ENCODE measurements at places on chromosomes 13 and 19.
A peak's percentile ranks its signal among the peaks of the same experiment; 100 is the strongest.

DNA sequence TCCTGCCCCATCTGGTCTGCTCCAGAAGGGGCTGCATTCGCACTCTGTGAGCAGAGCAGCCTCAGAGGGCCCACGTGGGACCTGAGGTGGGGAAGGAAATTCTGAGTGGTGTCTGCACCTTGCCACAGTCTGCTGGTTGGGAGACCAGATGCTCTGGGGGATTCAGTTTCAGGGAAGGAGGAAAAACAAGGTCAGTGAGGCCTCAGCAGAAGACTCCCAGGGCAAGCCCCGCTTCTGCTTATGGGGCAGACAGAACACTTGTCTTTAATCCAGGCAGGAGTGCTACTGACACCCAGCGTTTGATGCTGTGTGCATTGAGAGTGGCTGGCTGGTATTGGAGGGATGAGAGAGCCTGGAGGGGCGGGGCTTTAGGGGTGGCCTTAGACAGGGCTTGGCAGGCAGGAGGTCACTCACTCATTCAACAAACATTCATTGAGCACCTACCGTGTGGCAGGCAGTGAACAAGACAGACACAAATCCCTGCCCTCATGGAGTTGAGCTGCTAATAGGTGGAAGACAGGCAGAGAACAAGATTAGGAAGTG is 4.9 kb upstream of the CLEC17A start:
- DNase-seq, result no peak

DNA sequence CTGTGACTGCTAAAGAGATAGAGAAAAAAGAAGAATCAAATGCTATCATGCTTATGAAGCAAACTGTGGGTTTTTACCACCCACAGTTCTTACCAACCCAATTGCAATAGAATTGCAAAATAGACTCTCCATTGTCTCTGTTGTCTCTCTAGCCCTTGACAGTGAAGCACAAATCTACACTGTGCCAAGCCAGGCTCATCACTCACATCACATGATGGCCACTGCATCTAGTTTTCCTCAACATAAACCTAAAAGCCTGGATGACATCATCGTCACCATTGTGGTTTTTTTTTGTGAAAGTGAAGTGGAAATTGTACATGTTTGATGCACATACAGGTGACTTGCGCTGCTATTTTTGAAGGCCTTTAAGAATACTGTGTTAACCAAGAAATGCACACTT is 56.1 kb downstream of the KL start:
- no peak for DNase-seq

- DNase-seq, result no peak
These were observed 70.8 kb downstream of the FNDC3A start for GRCh38 chr13:49046519-49046918.

GRCh38 chr13:38308736-38309135 is 40.9 kb upstream of the UFM1 start:
- peak; percentile 89 for DNase-seq

DNA sequence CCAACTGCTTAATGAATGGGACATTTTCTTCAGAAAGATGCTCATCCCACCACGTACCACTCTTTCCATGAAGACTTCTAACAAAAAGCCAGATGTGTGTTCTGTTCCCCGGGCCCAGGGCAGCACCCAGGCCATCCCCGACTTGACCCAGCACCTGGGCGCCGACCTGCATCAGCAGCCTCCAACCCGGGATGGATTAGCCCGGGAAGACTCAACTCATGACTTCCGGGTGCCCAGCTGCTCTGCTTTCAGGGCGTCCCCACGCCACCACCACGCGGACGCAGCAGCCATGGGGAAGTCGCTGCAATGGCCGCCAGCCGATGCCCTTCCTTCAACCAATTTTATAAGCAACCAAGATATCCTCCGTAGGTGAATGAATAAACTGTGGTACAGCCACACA is 123.8 kb upstream of the TUBA3C start:
- no peak for DNase-seq

GRCh38 chr19:21604351-21604926 is 99.0 kb downstream of the ZNF429 start:
- no peak for DNase-seq

DNA sequence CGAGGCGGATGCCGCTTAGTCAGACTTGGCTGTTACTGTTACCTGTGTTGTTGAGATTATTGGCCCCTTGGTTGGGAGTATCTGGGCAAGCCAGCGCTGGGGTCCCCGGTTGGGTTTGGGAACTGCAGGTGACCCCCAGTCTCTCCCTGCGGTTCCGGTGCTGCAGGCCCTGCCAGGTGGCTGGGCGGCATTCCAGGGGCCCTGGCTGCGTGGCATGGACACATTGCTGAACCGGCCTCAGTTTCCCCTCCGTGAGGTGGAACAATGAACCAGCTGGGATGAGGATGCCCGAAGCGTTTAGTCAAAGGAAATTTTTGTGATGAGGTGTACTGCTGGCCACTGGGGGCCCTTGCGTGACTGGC is 538 bp downstream of the B3GNT3 start:
- no peak for DNase-seq

DNA sequence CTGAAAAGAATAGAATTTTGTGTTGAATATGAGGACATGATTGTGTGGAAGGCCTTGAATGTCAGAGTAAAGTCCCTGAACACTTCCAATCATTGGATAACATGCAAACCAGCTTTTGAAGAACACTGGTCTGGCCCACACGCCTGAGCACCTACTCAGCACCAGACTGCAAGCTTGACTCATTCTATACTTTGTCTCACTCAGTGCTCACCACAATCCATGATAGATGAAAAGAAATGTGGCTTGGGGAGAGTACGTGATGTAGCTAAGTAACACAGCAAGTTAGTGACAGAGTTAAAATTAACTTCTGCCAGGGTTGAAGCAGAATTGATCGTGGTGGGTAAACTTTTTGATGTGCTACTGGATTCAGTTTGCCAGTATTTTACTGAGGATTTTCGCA is 12.0 kb downstream of the DLEU7 start:
- DNase-seq, result no peak

DNA sequence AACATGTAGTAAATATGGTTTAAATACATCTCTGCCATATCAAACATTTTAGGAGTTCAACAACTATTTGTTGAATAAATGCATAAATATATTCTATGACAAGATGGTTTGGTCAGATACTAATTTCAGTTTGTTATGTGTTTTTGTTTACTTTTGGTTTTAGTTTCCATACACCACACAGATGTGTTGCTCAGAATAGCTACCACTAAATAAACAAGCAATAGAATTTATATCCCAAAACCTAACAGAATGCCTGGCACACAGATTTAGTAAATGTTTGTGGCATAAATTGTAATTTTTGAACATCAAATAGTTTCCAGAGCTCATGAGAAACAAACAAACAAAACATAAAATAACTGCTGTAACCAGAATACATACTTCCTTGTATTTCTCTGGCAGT is 126.8 kb upstream of the ATXN8OS start:
- no peak for DNase-seq

- DNase-seq, result no peak
These were observed at the start of gene ZNF579 for GRCh38 chr19:55580628-55581144. TSS of gene ZNF579 (minus strand) at chr19:55580848. CDS start at chr19:55579639, 1,209 bp downstream.

- DNase-seq, result no peak
These were observed 95.9 kb downstream of the UGGT2 start for GRCh38 chr13:95957331-95957730.
